Fibroblast of skin of back (primary cell): ENCODE measurements at places on chromosomes 16 and 17.
A peak's percentile ranks its signal among the peaks of the same experiment; 100 is the strongest.

DNA sequence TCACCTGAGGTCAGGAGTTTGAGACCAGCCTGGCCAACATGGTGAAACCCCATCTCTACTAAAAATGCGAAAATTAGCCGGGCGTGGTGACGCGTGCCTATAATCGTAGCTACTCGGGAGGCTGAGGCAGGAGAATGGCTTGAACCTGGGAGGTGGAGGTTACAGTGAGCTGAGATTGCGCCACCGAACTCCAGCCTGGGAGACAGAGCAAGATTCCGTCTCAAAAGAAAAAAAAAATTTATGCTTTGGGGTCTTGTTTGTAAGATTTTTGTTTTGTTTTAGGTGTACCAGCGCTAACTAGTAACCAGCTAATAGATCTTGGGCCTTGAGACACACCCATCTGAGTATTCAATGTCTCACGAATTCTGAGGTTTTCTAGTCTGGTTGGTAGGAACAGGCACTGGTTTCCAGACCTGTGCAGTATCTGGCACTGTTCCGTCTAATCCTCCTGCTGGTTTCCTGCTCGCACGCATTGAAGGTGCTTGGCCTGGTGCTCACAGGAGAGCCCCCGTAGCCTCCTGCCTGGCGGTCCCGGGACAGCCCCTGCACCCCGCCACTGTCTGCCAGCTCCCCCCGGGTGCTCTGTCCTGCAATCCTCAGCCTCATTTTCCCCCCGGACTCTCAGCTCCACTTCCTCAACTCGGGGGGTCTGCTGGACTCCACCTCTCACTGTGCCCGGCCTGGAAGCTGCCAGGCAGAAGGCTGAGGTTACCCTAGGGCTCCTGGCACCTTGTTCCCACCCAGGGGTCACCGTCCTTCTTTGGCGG is 10.6 kb upstream of the DUS1L start:
- no peak for DNase-seq

- DNase-seq: no peak
Observed at GRCh38 chr17:74437702-74438101, 5.8 kb downstream of the GPRC5C start.

- DNase-seq: peak; percentile 100
Observed at GRCh38 chr17:56699186-56699894, 105.8 kb downstream of the NOG start.

- DNase-seq: no peak
Observed at GRCh38 chr17:9367156-9367555, 208.5 kb downstream of the STX8 start.

DNA sequence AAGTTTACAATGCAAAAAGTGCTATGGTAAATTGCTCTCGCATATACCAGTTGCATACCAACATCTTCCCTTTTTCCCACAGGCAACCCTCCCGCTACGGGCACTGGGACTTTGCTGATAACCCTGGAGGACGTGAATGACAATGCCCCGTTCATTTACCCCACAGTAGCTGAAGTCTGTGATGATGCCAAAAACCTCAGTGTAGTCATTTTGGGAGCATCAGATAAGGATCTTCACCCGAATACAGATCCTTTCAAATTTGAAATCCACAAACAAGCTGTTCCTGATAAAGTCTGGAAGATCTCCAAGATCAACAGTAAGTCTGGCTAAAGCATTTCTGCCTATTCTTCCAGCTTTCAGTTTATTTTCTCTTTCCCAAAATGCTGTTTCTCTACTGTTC is 27.9 kb upstream of the HSBP1 start:
- DNase-seq: peak; percentile 47

DNA sequence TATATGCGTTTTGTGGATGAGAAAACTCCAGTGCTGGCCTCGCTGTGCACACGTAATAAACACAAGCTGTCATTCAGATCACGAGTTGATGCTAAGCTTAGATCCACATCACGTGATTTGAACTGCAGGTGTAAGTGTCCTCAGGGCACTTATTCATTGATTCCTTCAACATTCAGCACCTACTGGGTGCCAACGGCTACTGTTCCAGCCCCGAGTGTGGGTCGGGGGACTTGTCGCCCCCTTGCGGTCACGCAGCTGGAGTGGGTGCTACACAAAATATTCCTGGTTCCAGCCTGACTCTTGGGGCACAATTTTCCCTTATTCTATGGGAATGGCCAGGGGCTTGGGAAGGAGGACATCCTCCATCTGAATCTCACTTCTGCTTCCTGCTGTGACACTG is 29.9 kb upstream of the GINS2 start:
- no peak for DNase-seq

- DNase-seq: no peak
Observed at GRCh38 chr17:4127555-4127954, 15.3 kb downstream of the ZZEF1 start.
